Activated CD4-positive, alpha-beta T cell treated with anti-CD3 and anti-CD28 coated beads, Interleukin-2, amount 10 ng/mL, durations not matched to agents 24 days and 14 days (primary cell): ENCODE measurements at places on chromosomes 11 and 22. TPM values are rescaled to one million over a fixed set of nuclear protein-coding genes. Genes with fewer than 3 reads are reported as not detected.

The MCM5 gene
- 334 and 343 TPM in 2 replicates for total RNA-seq

The MPZL2 gene
- 18.5 and 19.3 TPM in 2 replicates for total RNA-seq

The OR51I1 gene
- total RNA-seq: not detected in 2 replicates

The ZNHIT2 gene
- 17.1 and 18.1 TPM in 2 replicates for total RNA-seq

GRCh38 chr11:18397921-18398320, 3.6 kb downstream of the LDHA start:
- no peak for DNase-seq

DNA sequence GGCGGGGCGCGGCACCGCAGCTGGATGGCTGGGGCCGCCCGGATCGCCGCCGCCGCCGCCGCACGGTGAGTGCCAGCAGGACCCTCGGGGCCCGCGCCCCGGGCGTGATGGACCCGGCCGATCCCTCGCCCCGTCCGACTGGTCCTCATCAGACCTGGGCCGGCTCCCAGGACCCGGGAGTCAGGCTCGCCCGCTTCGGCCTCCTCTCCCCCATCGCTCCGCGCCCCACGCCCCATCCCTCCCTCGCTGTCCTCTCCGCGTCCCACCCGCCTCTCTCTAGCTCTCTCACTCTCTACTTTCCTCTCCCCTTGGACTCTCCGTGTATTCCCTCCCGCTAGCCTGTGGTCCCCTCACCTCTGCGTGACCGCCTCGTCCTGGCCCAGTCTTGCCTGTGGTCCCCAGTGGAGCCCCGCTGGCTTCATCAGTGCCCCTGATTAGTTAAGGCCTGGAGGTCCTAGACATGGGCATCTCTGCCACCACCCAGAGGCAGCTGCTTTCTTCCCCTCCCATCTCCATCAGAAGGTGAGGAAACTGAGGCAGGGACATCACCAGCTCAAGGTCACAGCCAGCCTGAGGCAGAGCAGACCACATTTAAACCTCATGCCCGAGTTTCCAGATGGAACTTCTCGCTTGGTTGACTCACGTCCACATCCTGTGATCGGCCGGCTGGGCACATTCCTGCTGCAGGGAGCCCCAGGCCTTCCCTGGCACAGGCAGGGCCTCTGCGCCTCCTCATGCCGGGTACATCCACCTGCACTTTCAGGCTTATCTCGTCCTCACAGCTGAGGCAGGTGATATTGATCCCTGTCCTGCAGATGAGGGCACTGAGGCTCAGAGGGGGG, 429 bp downstream of the SLC39A13 start:
- DNase-seq: no peak

GRCh38 chr11:2436013-2436520, 8.2 kb downstream of the TRPM5 start:
- DNase-seq: no peak
